ENCODE measurements at places on chromosomes 1 and 21. TPM values are rescaled to one million over a fixed set of nuclear protein-coding genes. Genes with fewer than 3 reads are reported as not detected.

FMOD gene
- 1.3 TPM for total RNA-seq

BGLAP gene
- total RNA-seq: 2.7 TPM

GRCh38 chr1:47536646-47537118, 98.8 kb downstream of the FOXD2 start:
- peaks cover 16% of the 10 kb centered on the region for H3K4me1 ChIP-seq
- H3K27me3 ChIP-seq: peaks cover 14% of the 10 kb centered on the region
- H3K27ac ChIP-seq: no peak overlapping the region
- no peak overlapping the region for H3K4me3 ChIP-seq
- no peak for DNase-seq
- no peaks in the 10 kb centered on the region for H3K36me3 ChIP-seq

- H3K36me3 ChIP-seq: no peaks in the 10 kb centered on the region
- H3K4me3 ChIP-seq: no peak overlapping the region
- no peak overlapping the region for H3K27ac ChIP-seq
- no peaks in the 10 kb centered on the region for H3K4me1 ChIP-seq
Observed at GRCh38 chr1:56034847-56035481, 544.4 kb downstream of the PLPP3 start.

DNA sequence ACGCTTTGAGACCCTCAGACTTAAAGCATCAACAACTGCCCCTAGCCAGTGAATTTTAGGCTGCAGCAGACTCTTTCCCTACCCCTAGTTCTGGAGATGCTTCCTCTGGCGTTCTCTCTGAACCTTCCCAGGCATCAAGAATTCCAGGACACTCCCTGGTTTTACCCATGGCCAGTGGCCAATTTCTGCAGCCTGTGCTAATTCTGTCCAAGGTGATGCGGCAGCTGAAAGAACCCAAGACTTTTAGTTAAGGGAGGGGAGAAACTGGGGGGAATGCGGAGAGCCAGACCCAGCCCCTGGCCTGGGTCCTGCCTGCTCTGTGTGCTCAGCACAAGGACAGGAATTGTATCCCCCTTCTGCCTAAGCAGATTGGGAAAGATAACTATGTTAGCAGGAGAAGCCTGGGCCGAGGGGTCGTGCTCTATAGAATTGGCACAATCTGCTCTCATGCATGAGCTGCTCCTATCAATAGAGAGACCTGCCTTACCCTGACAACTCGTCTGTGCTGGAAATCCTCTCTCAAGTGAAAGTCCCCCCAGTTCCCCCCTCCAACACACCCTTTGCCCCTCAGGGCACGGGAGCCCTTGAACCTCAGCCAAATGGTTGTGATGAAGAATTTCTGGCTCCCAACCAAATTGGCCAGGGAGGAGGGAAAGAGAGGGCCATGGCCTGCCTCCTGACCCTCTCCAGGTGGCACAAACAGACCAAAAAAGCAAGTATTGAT, 5.4 kb upstream of the GJA8 start:
- no peaks in the 10 kb centered on the region for H3K36me3 ChIP-seq
- H3K27ac ChIP-seq: no peak overlapping the region
- no peak for DNase-seq
- H3K27me3 ChIP-seq: no peaks in the 10 kb centered on the region
- no peaks in the 10 kb centered on the region for H3K4me1 ChIP-seq

- no peaks in the 10 kb centered on the region for H3K27me3 ChIP-seq
- no peaks in the 10 kb centered on the region for H3K36me3 ChIP-seq
- no peak overlapping the region for H3K27ac ChIP-seq
- no peak for DNase-seq
Observed at GRCh38 chr1:79517470-79518224, 511.1 kb upstream of the ADGRL4 start.

DNA sequence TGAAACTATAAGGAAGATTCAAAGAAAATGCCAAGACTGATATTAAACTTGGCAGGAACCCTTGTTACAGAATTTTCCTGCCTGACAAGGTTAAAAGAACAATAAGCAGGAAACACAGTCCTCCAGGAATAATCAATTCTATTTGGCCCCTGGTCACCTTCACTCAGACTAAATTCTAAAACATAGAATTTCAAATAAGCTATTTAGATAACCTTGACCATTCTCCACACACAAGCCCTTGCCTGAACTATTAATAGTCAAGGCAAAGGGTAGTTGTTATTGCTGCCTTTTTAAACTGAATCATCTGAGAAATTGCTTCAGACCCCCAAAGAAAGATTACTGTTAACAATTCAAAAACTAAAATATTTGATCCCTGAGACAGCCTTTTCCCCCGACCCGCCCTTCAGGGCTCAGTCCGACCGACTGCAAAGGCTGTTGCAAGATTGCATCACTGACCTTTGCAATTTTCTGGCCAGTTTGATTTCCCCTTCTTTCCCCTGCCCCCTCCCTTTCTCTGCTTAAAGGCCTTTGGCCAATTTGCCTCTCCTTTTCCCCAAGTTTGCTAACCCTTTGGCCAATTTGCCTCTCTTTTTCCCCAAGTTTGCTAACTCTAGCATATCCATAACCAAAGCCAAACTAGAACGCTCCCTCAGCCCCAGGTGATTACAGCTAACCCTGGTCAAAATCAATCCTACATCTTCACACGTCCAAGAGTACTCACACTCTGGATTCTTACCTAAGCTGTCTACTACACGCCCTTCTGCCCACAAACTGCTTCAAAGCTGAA, 1.4 kb upstream of the G0S2 start:
- peaks cover 65% of the 10 kb centered on the region for H3K27me3 ChIP-seq
- no peak overlapping the region for H3K27ac ChIP-seq
- H3K4me1 ChIP-seq: peaks cover 19% of the 10 kb centered on the region
- no peaks in the 10 kb centered on the region for H3K36me3 ChIP-seq

Data from GM23338 (cell line).